Fibroblast of mammary gland (primary cell): ENCODE measurements at places on chromosomes 13 and 19.

DNA sequence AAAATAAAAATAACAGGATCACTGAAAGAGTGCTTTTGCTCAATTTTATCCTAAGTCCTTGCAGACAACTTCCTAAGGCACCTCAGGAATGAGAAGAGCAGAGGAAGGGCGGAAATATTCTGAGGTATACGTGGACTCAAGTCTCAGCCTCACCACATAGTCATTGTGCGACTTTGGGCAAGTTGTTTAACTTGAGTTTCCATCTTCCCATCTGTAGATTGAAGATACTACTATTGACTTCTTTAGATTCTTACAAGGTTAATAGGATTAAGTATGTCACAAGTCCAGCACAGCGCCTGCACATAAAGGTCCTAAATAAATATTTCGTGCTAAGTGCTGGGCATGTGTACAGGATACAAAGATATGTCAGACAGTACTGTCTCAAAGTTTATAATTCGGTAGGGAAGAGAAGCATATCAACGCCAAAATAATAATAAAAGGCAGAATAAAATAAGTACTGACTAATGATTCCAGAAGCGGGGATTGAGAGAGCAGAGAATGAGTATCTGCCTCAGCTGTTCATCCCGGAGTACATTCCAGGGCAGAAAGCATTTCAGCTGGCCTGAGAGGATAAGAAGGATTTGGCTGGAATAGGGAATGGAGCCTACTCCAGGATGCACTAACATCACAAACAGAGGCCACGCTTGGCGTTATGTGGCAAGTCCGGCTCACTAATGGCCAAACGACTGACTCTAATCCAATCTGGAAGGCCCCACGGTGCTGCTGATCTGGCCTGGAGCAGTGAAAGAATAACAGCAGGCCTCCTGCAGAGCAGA lies 139.7 kb downstream of the FLT1 start:
- no peak for DNase-seq

- no peak for DNase-seq
Measured at GRCh38 chr19:53809518-53810186, 14.5 kb downstream of the NLRP12 start.

GRCh38 chr13:21069561-21070004 lies 8.2 kb upstream of the LATS2 start:
- peak; percentile 98 for DNase-seq

- DNase-seq, result no peak
Measured at GRCh38 chr13:70310396-70311119, 202.3 kb upstream of the KLHL1 start.

- DNase-seq, result peak; percentile 37
Measured at GRCh38 chr19:19459073-19459472, 53.6 kb downstream of the GATAD2A start.

GRCh38 chr19:47021536-47022139 lies 2.0 kb downstream of the NPAS1 start:
- DNase-seq, result no peak

DNA sequence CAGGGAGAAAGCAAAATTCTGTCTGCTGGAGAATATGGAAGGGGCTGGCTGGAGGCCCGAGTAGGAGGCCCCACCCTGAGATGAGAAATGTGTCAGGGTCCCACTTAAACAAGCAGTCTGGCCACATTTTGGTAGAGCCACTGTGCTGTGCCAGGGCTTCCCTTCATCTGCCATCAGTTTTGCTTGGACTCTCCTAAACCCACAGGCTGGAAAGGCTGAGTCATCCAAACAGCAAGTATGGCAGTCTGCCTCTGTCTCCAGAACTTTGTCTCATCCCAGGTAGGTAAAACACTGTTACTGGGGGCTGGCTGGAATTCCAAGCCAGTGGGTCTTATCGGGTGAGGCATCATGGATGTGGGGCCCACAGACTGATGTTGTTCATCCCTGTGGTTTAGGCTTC lies 1390.6 kb downstream of the UQCRFS1 start:
- peak; percentile 11 for DNase-seq

GRCh38 chr13:26948353-26948752 lies 187.8 kb upstream of the GPR12 start:
- DNase-seq, result no peak

DNA sequence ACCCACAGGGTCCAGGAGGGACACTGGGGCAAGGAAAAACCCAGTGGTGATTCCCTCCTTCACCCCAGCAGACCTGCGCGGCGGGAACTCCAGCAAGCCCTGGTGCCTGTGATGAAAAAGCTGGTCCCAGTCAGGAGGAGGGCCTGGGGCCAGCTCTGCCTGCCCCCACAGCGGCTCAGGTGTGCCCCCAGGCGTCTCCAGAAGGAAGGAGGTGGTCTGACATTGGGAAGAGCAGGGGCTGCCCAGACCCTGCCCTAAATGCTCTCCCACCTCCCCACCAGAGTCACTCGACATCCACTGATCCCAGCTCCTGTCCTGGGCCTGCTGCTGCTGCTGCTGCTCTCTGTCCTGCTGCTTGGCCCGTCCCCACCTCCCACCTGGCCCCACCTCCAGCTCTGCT lies 6.2 kb downstream of the PTH2 start:
- no peak for DNase-seq

- DNase-seq, result no peak
Measured at GRCh38 chr19:55111238-55111831, 6.1 kb downstream of the PPP1R12C start.

- peak; percentile 75 for DNase-seq
Measured at GRCh38 chr19:12956446-12957388, at the start of gene GADD45GIP1. Gene GADD45GIP1 (minus strand): TSS chr19:12957223. CDS start chr19:12957212, 11 bp downstream.

DNA sequence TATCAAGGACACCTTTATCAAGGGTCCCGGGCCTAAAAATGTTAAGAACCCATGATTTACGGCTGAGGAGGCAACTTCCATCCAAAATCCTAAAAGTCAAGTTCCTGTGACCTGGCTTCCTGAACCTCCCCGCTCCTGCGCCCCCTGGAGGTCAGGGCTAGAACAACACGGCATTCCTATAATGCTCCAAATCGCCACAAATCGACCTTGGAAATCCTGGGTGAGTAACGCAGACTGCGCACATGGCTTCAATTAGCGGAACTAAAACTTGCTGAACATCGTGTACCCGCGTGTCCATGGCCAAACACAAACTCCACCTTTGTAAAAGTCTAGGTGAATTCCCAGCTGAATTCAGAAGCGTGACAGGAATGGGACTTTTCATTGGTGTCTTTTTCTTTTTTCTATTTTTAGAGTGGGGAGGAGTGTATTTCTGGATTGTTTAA lies 4.3 kb upstream of the C5AR1 start:
- DNase-seq, result peak; percentile 99

- DNase-seq, result peak; percentile 84
Measured at GRCh38 chr13:32284927-32285632, 30.1 kb downstream of the ZAR1L start.

DNA sequence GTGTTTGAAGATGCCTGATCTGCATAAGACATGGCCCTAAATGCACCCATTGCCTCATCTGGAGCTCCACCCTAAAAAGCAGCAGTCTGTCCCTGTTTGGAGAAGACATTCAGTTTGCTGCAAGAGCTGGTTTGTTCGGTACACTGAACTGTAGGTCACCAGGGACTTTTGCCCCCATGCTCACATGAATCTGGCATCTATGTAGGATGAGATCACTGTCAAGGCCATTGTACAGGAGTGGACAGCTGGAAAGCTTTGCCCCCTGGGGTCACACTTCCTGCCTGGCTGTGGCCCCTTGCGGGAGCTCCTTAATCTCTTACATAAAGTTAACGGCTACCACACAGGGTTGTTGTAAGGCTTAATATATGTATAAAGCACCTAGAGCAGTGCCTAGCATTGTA lies 73.0 kb downstream of the IPO5 start:
- peak; percentile 43 for DNase-seq
